ENCODE measurements at places on chromosomes 7 and 10.

- DNase-seq = no peak
These were observed 213.9 kb upstream of the LRRN3 start for GRCh38 chr7:110877016-110877415.

- DNase-seq = no peak
These were observed 21.9 kb upstream of the ITGA8 start for GRCh38 chr10:15741581-15741980.

DNA sequence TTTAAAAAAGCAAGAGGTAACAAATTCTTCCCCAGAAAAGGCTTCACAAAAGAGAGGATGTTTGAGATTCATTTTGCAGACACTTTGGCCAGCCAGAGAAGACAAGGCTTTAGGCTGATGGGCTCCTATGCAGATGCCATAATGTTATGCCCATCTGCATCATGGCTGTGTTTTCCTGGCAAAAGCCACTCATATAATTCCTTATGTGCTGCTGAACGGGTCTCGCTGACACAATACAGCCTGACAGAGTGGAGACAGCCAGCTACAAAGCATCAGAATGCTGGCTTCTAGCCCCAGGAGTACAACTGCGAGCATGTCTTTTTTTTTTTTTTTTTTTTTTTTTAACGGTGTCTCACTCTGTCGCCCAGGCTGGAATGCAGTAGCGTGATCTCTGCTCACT, 1157.4 kb upstream of the AUTS2 start:
- no peak for DNase-seq

- no peak for DNase-seq
These were observed 146.2 kb downstream of the SPAG6 start for GRCh38 chr10:22491480-22491879.

- no peak for DNase-seq
These were observed 694.5 kb upstream of the PCDH15 start for GRCh38 chr10:55495555-55495954.

DNA sequence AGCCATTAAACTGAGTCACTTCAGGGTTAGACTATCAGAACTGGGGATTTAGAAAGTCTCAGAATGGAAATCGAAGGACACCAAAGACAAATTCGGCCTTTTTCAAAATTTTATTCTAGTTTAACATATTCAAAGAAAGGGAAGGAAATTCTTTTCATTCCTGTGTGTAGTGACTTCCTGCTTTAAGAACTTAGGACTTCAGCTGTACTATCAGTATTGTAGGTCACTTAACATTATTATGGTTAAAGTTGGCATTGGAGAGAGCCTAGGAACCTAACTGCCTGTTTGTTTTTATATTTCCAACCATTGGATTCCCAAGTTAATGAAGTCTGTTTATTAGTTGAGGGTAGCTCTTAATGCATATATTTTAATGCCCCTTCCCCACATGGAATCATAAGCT, 63.7 kb downstream of the PTEN start:
- no peak for DNase-seq

DNA sequence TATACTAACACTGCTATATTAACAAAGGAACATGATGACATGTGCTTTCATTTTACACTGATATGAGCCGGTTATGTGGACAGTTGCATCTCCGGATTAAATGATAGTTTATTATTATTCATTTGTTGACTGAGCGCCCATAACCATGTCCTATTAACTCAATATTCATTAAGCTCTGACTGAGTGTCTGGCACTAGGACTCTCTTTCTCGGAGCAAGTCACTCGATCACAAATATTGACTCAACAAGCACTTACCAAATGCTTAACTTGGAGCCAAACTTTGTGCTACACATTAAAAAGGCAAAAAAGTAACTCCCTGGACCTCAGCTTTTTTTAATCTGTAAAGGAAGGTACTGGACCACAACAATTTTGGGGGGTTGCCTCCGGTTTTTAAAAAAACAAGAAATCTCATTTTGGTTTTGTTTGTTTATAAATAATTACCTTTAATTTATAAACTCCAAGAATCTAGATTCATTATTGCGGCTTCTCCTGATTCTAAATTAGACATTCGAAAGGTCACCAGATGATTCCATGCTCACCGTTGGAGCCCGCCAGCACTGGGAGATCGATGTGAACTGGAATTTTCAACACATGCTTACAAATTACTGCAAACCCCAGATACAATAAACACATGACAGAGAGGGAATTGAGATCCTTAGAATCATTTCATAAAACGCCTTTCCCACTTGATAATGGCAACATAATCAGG, 8.9 kb upstream of the LYZL1 start:
- no peak for DNase-seq

DNA sequence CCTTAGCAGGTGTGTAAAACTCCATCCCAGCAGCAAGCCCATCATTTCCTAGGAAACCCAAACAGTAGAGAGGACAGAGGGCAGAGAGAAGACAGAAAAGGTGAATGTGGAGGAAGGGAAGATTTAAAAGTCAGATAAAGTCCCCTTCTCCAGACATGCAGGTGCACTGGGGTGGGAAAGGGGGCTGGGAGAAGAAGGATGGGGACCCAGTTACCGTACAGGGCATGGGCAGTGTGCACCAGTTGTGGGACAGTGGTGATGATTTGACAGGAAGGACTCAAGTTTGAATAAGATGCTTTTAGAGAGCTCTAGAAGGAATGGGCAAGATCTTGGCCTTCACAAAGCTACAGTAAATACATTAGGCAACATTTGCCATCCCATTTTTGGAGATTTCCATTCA, 110.7 kb upstream of the PLXNA4 start:
- DNase-seq = no peak

DNA sequence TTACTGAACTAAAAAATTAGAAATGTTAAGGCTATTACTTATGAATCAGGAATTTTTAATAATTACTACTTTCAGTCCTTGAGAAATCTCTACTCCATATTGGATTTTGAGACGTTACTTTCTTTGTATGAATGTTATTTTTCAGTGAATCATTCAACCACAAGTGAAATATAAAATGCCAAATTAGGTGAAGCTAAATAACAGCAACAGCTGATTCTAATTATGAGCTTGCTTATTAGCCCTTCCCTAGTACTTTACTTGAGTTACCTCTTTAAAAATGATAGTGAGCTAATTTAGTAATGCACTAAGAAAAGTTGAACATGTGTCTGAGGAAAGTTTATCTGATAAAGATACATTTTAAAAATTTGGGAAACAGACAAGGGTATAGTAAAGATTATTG, 51.4 kb downstream of the PCGF5 start:
- no peak for DNase-seq

GRCh38 chr7:7695111-7695817, 23.1 kb downstream of the RPA3 start:
- no peak for DNase-seq
